ENCODE measurements at places on chromosomes 2 and 18.

DNA sequence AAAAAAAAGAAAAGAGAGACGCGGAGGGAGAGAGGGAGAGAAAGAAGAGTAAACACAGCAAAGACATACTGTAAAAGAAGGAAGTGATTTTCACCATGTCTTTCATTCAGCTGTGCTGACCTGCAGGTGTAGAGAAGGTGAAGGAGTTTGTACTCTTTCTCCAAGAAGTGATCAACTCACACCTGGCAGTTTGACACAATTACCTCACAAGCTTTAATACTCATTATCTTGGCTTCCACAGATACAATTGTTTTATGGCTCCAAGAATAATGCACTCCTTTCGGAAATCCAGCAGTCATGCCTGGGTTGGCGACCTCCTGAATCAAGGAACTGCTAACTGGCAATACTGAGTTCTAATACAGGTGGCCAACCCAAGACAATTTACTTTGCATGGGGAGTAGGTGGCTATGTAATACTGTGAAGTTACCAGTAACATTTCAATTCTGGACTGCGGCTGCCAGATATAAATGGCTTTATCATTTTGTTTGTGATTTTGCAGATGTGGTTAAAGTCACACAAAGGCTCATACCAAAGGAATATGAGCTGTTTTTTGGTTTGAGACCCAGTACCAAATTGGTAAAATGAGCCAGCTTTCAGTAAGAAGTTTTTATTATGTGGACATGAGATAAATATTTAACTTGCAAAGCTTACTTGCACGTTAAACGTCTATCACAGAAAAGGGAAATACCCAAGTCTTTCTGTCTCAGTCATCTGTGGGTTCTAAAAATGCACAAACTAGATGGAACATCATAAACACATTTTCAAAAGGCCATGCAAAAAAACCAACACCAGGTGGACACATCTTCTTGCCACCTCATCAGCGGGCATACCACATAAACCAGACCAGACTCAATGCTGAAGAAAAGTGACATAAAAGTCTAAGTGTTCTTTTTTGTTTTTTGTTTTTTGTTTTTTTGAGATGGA lies 69.3 kb downstream of the NCKAP5 start:
- DNase-seq: no peak

GRCh38 chr2:196750977-196751631 lies 48.4 kb downstream of the GTF3C3 start:
- DNase-seq: peak; percentile 80

- DNase-seq: no peak
Measured at GRCh38 chr2:72023678-72024390, 123.8 kb downstream of the CYP26B1 start.

GRCh38 chr2:41722668-41723369 lies 325.0 kb upstream of the PKDCC start:
- peak; percentile 75 for DNase-seq

- no peak for DNase-seq
Measured at GRCh38 chr2:109457794-109458193, 156.0 kb downstream of the SEPTIN10 start.

DNA sequence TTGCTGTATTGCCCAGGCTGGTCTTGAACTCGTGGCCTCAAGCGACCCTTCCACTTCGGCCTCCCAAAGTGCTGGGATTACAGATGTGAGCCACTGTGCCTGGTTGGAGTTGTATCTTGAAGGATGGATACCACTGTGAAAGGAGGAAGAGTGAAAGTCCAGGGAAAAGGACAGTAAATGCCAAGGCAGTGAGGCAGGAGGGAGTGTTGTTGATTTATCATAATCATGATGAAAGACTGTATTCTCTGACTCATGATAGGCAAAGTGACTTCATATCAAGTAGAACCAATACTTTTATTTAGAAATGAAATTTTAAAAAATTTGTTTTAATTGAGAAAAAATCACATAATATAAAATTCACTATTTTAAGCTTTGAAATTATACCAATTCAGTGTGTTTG lies 162.3 kb downstream of the ARHGAP28 start:
- no peak for DNase-seq

DNA sequence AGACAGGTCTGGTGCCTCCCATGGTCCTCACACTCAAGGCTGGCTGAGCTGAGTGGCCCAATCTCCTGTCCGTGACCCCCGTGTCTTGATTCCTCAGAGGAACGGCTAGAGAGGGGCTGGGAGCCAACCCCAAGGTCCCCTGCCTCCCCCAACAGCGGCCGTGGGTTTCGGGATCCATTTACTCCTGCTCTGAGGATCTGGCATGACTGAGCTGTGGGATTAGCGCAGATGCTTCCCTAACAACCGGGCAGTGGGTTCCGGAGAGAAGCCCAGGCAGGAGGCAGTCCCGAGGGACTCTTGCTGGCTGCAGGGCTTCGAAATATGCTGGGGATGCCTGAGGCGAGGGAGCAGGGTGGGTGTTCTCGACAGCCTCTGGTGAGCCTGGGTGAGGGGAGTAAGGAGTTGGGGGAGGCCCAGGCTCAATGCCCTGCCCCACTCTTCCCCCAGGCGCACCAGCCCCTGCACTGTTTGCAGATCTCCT lies 18.9 kb downstream of the GPR35 start:
- DNase-seq: no peak

- no peak for DNase-seq
Measured at GRCh38 chr18:58398648-58399398, 230.1 kb downstream of the ALPK2 start.

DNA sequence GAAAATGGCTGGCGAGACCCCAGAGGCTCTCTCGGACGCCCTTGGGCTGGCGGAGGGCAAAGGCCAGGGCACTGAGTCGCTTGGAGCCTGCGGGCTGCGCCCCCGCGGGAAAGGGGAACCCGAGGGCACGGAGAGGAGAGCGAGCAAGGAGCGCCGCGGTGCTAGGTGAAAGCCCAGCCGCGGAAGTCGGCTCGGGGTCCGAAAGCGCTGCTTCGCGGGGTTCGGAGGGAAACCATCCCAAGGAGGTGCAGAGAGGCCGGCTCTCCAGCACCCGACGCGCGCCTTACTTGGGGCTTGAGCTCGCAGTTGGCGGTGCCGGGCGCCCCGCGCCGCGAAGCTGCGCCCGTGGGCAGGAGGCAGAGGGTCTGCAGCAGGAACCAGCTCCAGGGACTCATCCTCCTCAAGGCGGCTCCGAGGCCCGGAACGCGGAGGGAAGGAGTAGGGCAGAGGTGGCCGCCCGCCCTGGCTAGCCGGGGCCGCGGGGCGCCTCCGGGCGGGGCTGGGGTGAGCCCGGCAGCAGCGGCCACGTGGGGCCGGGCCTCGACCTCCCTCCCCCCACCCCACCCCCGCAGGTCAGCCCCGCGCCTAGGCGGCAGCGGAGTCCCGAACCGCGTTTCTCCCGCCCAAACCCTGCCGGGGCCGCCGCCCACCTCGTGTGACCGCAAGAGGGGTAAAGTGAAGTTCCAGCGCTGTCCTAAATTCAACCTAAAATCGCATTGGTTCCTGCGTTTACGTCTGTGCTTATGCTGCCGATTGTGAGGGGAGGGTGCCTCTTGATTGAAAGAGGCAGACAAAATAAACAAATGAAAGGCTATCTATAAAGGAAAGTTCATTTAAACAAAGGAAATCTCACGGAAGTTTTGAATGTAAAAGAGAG lies at the start of gene TRABD2A:
Gene TRABD2A (minus strand): TSS at position 440 of the 877 bp plus-strand sequence. CDS start 45 bp downstream, at position 395.
- no peak for DNase-seq

DNA sequence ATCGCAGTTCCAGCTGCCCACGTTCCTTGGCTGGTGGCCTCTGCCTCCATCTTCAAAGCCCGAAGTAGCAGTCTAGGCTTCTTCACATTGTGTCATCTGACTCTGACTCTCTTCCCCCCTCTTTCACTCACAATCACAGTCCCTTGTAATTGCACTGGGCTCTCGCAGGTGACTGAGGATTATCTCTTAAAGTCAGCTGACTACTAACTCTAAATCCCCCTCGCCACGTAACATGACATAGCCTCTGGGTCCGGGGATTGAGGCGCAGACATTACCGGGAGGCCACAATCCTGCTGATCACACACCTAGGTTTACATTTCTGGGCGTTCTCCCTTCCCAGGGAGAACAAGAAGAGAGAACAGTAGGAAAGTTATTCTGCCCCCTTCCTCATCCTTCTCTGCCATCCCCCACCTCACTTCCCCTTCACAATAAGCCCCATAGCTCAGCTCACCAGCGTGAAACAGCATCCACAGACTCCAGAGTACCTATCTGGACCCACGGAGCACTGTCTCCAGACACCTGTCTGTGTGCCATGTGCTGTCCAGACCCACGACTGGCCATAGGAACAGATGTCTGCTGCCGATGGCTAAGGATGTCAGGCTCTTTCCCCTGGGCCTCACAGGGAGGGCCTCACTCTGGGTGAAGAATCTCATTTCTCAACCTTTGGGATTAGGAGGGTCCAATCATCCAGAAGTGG lies 64.3 kb upstream of the FZD7 start:
- DNase-seq: no peak

- DNase-seq: peak; percentile 53
Measured at GRCh38 chr18:63578357-63578958, 8.7 kb upstream of the SERPINB13 start.

- no peak for DNase-seq
Measured at GRCh38 chr2:203972066-203972465, 35.5 kb downstream of the ICOS start.

DNA sequence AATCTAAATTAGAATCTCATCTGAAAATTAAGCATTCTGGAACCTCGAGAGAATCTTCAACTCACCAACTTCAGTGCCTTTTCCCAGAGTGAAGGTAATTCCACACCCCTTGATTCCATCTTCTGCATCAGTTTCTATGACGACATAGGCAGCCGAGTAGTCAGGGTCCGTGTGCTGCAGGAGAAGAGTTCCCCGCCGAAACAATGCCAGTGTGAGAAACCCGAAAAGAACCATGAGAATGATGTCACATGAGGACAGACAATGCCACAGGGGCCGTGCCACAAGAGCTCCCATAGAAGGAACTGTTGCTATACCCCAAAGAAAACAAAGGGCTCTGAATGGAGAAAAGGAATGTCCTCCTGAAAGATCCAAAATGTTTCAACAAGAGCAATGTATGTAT lies 6.0 kb downstream of the ENOSF1 start:
- no peak for DNase-seq

- no peak for DNase-seq
Measured at GRCh38 chr2:124320051-124320688, 295.1 kb downstream of the CNTNAP5 start.

GRCh38 chr2:105683011-105683492 lies 61.7 kb upstream of the NCK2 start:
- DNase-seq: no peak

DNA sequence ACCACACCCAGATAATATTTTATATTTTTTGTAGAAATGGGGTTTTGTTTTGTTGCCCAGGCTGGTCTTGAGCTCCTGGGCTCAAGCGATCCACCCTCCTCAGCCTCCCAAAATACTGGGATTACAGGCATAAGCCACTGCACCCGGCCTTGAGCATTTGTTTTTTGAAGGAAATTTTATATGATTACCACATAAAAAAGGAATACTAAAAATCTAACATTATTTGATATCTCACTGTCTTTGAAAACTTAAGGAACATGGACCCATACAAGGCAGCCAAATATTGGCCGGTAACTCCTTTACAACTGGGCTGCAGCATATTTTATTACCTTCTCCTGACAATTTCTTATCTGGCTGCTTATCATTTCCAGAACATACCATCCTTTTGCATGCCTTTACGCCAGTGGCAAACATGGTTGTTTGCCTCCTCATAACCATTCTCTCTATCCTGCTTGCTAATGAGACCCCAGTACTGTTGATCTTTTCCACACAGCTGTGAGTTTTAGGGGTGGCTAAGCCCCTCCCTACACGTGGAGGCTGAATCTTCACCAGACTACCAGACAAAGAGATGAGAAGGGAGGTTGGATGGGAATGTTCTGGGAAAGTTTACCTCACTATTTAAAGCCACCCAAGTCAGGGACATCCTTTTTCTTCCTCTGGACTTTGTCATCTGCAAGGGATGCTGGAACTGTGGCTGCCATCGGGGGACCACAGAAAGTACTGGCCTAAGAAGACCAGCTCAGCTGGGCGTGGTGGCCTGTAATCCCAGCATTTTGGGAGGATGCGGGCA lies 157.5 kb downstream of the TGIF1 start:
- no peak for DNase-seq

- no peak for DNase-seq
Measured at GRCh38 chr2:11831415-11831814, 85.0 kb downstream of the LPIN1 start.

- DNase-seq: no peak
Measured at GRCh38 chr2:191615596-191615995, 62.3 kb upstream of the NABP1 start.

- DNase-seq: no peak
Measured at GRCh38 chr2:120869036-120869729, 133.5 kb downstream of the GLI2 start.

- DNase-seq: no peak
Measured at GRCh38 chr2:68831686-68832232, 39.4 kb downstream of the BMP10 start.

GRCh38 chr2:170409164-170409535 lies 231.2 kb downstream of the MYO3B start:
- DNase-seq: peak; percentile 62

GRCh38 chr18:44046376-44046975 lies 634.2 kb upstream of the SETBP1 start:
- no peak for DNase-seq

- no peak for DNase-seq
Measured at GRCh38 chr2:179524809-179525339, 260.2 kb upstream of the SESTD1 start.

DNA sequence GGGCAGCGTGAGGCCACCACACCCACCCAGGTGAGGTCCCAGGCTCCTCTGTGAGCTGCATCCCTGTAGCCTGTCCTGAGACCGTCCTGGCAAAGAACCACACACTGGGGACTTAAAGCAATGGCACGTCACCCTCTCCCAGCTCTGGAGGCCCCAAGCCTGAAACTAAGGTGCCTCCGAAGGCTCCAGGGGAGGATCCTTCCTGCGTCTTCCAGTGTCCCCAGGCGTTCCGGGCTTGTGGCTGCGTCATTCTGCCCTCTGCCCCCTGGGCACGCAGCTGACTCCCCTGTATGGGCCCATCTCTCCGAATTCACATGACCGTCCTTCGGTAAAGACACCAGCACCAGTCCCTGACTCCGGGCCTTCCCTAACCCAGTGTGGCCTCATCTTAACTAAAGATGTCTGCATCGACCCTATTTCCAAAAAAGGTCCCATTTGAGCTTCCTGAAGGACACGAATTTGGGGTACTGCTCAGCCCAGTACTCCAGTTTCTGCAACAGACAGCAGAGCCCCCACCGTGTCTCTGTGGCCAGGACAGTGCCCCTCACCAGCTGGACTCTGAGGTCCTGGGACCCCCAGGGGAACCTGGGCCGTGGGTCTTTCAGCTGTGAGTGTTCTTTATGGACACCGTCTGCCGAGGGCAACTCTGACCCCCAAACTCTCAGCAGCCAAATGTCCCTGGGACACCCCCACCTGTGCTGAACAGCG lies 75.2 kb upstream of the CTDP1 start:
- DNase-seq: no peak

- DNase-seq: no peak
Measured at GRCh38 chr2:171521361-171522051, 768 bp upstream of the CYBRD1 start.
